ENCODE measurements at places on chromosomes 5 and 9.

- DNase-seq: no peak
Measured at GRCh38 chr5:127085796-127086195, 12.5 kb upstream of the C5orf63 start.

GRCh38 chr9:136117291-136117915, 1.3 kb downstream of the TMEM250 start:
- DNase-seq: no peak

DNA sequence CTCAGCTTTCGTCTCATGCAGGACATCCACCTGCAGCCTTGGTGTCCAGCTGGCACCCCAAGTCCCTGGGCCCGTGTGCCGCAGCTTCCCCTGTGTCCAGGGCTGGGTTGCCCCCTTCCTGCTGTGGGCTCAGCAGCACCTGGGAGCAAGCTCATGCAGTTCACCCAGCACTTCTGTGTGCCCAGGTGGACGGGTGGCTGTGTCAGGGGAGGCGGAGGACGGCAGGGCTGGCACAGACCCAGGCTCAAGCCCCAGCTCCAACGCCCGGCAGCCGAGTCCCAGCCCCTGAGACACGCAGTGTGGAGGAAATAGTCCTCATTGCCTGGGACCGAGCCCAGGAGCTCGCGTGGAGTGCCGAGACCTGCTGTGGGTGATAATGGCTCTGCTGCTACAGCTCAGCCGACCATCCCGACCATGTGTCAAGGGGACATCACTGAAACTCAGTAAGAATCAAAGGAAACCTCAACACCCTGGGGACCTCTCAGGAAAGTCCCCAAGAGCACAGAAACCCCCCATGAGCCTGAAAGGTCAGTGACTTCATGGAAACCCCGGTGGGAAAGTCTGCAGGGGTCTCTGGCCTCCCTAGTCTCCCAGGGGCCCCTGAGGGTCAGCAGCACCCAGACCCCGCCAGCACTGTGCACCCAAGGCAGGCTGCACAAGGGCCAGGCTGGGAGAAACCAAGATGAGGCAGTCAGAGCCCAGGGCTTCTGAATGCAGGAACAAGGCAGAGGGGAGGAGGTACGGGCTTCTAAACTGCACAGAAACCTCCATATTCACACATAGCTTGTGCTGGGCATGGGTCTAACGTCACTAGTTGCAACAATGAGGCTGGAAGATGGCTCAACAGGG, 38.8 kb downstream of the LPCAT1 start:
- DNase-seq: no peak

DNA sequence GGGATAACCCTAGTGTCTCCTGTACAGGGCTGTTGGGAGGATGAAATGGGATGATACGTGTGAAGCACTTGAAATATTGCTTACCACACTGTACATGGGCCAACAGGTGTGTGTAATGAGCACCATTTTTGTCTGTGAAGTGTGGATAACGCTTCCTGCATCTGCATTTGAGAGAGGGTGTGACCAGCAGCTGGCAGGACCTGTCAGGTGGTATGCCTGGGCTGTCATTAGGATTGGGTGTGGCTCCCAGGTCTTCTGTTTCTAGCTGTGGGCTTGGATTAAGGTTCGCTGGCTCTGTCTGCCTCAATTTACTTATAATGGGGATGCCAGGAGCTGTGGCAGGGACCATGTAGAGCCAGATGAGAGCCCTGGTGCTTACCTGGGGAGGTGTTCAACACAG, 74.4 kb downstream of the PRRT1B start:
- no peak for DNase-seq
